ENCODE measurements at places on chromosomes 13 and 19.

GRCh38 chr13:59088716-59089115 is 1075.0 kb downstream of the DIAPH3 start:
- no peak for DNase-seq
- H3K27ac ChIP-seq: no peak overlapping the region
- no peaks in the 10 kb centered on the region for H3K4me1 ChIP-seq
- H3K4me3 ChIP-seq: no peak overlapping the region
- no peaks in the 10 kb centered on the region for H3K36me3 ChIP-seq

DNA sequence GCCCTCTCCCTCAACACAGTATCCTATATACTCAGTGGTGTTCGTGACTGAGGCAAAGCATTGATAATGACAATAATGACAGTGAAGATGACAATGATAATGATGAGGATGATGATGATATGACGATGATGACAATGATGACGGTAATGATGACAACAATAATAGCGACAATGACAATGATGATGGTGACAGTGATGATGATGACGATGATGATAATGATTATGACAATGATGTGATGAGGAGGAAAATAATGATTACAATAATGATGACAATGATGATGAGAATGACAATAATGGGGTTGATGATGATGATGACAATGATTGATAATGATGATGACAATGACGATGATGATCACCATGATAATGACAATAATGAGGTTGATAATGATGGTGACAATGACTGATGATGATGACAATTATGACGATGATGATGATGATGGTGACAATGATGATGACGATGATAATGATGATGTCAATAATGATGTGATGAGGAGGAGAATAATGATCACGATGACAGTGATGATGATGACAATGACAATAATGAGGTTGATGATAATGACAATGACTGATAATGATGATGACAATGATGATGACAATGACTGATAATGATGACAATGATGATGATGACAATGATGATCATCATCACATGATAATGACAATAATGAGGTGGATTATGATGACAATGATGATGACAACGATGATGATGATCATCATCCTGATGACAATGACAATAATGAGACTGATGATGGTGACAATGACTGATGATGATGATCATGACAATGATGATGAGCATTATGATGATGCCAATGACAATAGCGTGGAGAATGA is 16.7 kb downstream of the ELSPBP1 start:
- H3K27me3 ChIP-seq: no peaks in the 10 kb centered on the region
- no peaks in the 10 kb centered on the region for H3K4me1 ChIP-seq
- DNase-seq: no peak

DNA sequence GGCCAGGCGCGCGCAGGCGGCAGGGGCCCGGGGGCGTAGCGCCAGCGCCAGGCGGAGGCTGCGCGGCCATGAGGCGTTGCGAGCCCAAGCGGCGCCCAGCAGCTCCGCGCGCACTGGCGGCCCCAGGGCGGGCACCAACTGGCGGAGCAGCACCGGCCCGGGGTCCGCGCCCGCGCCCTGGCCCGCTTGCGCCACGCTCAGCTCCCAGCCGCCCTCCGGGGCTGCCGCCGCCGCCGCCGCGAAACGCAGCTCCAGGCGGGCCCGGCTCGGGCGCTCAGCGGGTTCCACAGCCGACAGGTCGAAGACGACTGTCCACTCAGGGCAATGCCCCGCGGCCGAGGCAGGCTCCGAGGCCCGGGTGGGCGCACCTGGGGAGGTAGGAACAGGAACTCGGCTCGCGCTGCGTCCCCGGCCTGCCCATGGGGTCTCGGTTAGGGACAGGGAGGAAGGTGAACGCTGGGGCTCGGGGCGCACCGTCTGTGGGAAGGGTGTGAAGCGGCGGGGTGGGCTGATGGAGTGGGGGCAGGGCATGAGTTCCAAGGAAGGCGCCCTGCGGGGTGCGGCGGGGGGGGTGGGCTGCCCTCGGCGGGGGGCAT is 26.8 kb downstream of the CERS1 start:
- H3K27ac ChIP-seq: no peak overlapping the region
- no peak for DNase-seq
- H3K36me3 ChIP-seq: peaks cover 44% of the 10 kb centered on the region
- H3K27me3 ChIP-seq: no peaks in the 10 kb centered on the region

- no peak for DNase-seq
- H3K4me1 ChIP-seq: peaks cover 33% of the 10 kb centered on the region
- peak overlapping the region; percentile 86 for H3K27ac ChIP-seq
- peak overlapping the region; percentile 84 for H3K4me3 ChIP-seq
These were observed 1.6 kb downstream of the MAP2K7 start for GRCh38 chr19:7905268-7905667.

GRCh38 chr19:16677055-16677454 is 16.1 kb downstream of the TMEM38A start:
- H3K27me3 ChIP-seq: no peaks in the 10 kb centered on the region
- H3K4me3 ChIP-seq: no peak overlapping the region
- no peak overlapping the region for H3K27ac ChIP-seq
- H3K4me1 ChIP-seq: no peaks in the 10 kb centered on the region
- DNase-seq: no peak

GRCh38 chr13:45016792-45017425 is 27.6 kb downstream of the GPALPP1 start:
- H3K27me3 ChIP-seq: no peaks in the 10 kb centered on the region
- DNase-seq: no peak
- H3K4me1 ChIP-seq: no peaks in the 10 kb centered on the region
- H3K36me3 ChIP-seq: peaks cover 55% of the 10 kb centered on the region
- H3K27ac ChIP-seq: no peak overlapping the region

- no peak overlapping the region for H3K27ac ChIP-seq
- no peaks in the 10 kb centered on the region for H3K4me1 ChIP-seq
- no peak overlapping the region for H3K4me3 ChIP-seq
- no peak for DNase-seq
These were observed 479.5 kb downstream of the ZNF536 start for GRCh38 chr19:30851646-30852045.

DNA sequence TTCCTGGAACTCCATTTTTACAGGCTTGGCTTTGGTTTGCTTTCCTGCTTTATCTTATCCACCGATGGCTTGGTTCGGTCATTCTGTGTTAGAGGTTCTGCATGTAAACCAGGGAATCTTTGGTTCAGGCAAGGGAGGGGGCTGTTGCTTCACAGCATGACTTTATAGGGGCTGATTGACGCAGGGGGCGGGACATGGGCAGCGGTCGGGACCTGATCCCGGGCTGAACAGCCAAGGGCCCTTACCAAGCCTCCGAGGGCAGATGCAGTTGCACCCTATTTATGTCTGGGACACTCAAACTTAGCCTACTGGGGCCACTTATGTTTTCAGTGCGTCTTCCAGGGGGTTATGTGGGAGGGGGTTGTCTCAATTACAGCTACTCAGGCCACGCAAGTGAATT is 312.4 kb downstream of the ZNF536 start:
- H3K4me1 ChIP-seq: no peaks in the 10 kb centered on the region
- no peaks in the 10 kb centered on the region for H3K36me3 ChIP-seq
- no peak overlapping the region for H3K4me3 ChIP-seq
- no peak overlapping the region for H3K27ac ChIP-seq
- DNase-seq: no peak

DNA sequence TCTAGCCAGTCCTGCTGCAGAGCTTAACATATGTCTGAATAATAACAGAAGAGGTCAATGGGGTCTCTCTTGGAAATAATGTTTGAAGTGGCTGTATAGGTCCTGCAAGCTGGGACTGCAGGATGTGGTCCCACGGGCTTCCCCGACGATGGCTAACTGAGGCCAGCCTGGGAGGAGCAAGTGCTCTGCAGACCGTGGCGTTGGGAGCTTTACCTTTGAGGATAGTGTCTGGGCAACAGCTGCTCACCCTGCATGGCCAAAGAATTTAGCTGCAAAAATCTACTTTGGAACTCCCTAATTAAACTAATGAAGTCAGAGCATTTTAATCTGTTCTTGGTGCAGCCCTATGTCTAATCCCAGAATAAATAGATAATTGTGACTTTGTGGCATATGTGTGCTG is 18.2 kb upstream of the AMER2 start:
- no peak for DNase-seq
- H3K4me3 ChIP-seq: no peak overlapping the region
- peaks cover 23% of the 10 kb centered on the region for H3K27me3 ChIP-seq

DNA sequence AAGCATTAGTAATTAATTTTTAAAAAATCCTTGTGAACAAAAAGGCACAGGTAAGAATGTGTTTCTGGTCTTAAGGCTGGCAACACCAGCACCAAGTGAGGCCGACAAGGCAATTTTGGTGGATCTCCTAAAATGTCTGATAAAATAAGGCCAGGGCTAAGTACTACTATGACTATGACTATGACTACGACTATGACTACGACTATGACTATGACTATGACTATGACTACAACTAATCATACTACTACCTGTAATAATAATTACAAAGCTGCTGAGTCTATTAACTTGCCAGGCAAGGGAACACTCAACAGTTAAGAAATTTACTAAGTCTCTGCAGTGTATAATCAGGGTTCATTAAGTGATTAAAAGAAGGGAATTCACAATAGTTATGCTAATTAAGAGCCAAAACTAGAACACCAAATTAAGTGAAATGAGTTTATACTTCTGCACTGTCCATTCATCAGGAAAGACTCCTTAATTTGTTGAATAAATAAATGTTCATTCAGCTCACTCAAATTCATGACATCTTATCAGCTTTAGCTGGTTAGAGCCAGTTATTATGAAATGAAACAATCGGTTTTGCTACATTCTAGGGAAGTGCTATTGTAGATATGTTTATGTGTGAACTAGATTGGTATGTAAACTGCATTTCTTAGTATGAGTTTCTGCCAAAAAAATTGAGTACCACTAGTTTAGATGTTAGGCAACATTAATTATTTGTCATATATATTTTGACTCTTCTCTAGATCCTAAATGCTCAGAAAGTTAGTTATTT is 1626.2 kb upstream of the PCDH20 start:
- no peaks in the 10 kb centered on the region for H3K36me3 ChIP-seq
- no peaks in the 10 kb centered on the region for H3K27me3 ChIP-seq
- no peak overlapping the region for H3K4me3 ChIP-seq
- H3K27ac ChIP-seq: no peak overlapping the region
- H3K4me1 ChIP-seq: no peaks in the 10 kb centered on the region

DNA sequence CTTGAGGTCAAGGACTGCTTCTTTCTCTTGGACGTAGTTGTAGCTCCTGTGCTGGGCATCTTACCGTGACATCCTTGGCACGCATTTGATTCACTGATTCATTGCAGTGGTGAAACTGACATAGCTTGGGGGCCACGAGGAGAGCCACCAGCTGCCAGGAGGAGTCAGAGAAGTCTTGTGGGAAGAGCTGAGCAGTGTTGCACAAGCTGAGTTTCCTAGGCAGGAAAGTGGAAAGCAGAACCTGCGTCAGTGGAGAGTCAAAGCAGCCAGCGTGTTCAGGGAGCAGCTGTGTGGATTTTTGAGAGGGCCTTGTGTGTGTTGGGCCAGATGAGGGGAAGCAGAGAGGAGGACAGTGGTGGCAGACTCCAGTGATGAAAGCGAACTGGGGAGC is 5.3 kb upstream of the GPR183 start:
- no peak for DNase-seq
- H3K27ac ChIP-seq: no peak overlapping the region
- H3K36me3 ChIP-seq: peaks cover 41% of the 10 kb centered on the region
- no peaks in the 10 kb centered on the region for H3K4me1 ChIP-seq
- H3K27me3 ChIP-seq: no peaks in the 10 kb centered on the region

DNA sequence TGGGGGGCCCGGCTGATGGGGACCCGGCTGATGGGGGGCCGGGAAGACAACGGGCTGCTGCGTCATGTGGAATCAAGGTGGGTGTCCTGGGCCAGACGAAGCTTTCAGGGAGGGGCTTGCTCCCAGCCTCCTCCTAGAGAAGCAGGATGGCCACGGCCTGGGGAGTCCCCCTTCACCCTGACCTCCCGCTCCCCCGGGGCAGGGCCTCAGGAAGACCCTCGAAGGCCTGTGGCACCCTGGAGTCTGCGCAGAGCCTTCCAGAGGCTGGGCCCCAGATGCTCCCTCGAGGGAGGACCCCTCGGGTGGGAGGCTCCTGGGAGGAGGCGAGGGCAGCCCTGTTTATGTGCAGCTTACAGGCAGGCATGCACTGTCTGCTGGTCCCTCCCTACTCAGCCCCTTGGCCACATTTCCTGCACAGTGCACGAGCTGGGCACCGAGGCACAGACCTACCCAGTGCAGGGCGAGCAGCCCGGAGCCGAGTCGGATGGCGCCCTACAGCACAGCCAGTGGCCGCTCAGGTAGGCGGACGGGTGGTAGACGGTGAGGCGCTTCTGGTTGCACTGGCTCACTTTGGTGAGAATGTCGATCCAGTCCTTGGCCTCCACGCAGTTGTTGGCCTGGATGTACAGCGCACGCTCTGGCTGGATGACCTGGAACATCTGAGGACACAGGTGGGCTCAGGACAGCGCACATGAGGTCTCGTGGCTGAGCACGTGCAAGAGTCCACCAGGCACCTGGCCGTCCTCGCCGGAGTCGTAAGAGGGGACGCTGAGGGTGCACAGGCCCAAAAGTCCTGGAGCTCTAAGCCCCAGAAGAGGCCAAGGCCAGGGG is 22.4 kb upstream of the C13orf46 start:
- no peak overlapping the region for H3K27ac ChIP-seq
- no peak for DNase-seq
- peaks cover 66% of the 10 kb centered on the region for H3K36me3 ChIP-seq
- no peak overlapping the region for H3K4me3 ChIP-seq

DNA sequence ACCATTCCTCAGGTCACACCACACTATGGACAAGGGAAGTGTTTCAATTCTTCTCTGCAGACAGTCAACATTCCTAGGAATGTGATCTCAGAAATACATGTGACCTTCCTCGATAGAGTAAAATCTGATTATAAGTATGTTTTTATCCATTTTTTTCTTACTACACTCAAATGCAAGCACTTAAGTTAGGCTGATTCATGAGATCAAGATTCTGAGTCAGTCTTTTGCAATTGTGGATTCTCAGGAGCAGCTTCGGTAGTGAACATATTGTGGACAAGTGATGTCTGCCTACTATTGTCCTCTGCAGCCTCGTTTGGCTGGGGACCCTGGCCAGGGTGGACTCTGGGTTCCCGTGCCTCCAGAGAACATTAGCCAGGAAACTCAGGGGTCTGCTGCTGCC is 3.2 kb downstream of the SERPINE3 start:
- DNase-seq: no peak
- no peaks in the 10 kb centered on the region for H3K27me3 ChIP-seq
- no peaks in the 10 kb centered on the region for H3K36me3 ChIP-seq
- H3K4me1 ChIP-seq: no peaks in the 10 kb centered on the region
- H3K27ac ChIP-seq: no peak overlapping the region

GRCh38 chr19:41702171-41702651 is 6.2 kb upstream of the CEACAM5 start:
- H3K27ac ChIP-seq: no peak overlapping the region
- H3K4me3 ChIP-seq: no peak overlapping the region
- H3K27me3 ChIP-seq: peaks cover 4% of the 10 kb centered on the region
- H3K4me1 ChIP-seq: no peaks in the 10 kb centered on the region
- H3K36me3 ChIP-seq: no peaks in the 10 kb centered on the region

- DNase-seq: no peak
- H3K4me1 ChIP-seq: no peaks in the 10 kb centered on the region
These were observed 31.4 kb downstream of the SCGB2B2 start for GRCh38 chr19:34645551-34645950.

- no peaks in the 10 kb centered on the region for H3K27me3 ChIP-seq
- DNase-seq: no peak
- peaks cover 28% of the 10 kb centered on the region for H3K4me1 ChIP-seq
- H3K36me3 ChIP-seq: peaks cover 22% of the 10 kb centered on the region
- no peak overlapping the region for H3K4me3 ChIP-seq
- H3K27ac ChIP-seq: no peak overlapping the region
These were observed 3.1 kb downstream of the ZNF784 start for GRCh38 chr19:55621205-55621672.

- no peaks in the 10 kb centered on the region for H3K4me1 ChIP-seq
- H3K27me3 ChIP-seq: no peaks in the 10 kb centered on the region
- DNase-seq: no peak
- H3K36me3 ChIP-seq: no peaks in the 10 kb centered on the region
- no peak overlapping the region for H3K27ac ChIP-seq
These were observed 106.9 kb downstream of the POSTN start for GRCh38 chr13:37491661-37492060.

All from DND-41 (cell line).